ENCODE measurements at places on chromosomes 11 and 22. TPM values are rescaled to one million over a fixed set of nuclear protein-coding genes. Genes with fewer than 3 reads are reported as not detected.

DNA sequence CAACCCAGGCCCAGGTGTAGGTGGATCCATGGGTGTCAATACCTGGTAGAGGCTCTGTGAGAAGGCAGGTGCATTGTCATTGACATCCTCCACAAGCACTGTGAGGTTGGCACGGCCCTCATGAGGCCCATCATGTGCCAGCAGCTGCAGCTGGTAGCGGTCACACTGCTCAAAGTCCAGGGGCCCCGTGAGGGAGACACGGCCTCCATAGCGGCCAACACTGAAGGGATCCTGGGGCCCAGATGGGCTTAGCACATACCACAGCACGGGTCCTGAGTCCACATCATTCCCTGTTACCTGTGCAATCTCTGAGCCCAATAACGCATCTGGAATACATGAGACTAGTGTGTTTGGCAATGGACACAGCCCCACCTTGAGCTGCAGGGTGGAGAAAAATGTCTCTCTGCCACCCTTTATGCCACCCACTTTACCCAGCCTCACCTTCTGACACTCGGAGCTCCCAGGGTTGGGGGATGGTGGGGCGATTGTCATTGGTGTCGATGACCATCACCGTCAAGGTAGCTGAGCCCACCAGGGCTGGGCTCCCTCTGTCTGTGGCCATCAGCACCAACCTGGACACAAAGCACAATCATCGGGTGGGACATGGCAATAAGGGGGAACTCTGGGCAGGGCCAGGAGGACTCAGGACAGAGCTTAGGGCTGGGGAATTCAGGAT lies 6.1 kb upstream of the TPP1 start:
- DNase-seq, result no peak

CARD18 gene
- polyA plus RNA-seq, result not detected

- DNase-seq, result no peak
Observed at GRCh38 chr11:112826026-112826425, 135.2 kb upstream of the NCAM1 start.

DNA sequence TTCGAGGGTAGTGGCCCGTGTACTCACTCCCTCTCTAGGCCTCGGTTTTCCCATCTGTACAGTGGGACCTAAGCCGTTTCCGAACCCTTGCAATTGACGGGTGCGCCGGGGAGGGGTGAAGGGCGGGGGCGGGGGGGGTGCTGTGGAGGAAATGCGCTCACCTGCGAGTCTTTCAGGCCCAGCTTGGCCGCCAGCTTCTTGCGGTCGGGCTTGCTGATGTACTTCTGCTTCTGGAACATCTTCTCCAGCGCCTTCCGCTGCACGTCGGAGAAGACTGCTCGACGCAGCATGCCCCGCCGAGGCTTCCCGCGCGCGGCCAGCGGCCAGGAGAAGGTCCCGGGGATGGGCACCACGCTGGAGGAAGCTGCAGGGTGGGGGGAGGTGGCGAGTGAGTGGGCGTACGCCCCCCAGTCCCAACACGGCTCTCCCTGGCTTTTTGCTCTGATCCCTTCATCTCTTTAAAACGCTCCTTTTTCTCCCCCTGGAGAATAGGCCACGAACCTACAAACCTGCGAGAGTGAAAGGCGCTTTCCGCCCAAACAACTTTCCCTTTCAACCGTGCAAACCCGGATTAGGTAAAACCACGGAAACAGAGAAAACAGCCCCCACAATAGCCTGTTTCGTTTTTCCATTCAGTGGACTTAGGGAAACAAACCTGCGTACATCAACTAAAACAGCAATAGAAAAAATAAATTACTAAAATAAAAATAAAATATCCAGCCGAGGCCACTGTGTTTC lies 3.2 kb downstream of the DBX1 start:
- no peak for DNase-seq

AGBL2 gene
- 0.08 TPM for polyA plus RNA-seq

DNA sequence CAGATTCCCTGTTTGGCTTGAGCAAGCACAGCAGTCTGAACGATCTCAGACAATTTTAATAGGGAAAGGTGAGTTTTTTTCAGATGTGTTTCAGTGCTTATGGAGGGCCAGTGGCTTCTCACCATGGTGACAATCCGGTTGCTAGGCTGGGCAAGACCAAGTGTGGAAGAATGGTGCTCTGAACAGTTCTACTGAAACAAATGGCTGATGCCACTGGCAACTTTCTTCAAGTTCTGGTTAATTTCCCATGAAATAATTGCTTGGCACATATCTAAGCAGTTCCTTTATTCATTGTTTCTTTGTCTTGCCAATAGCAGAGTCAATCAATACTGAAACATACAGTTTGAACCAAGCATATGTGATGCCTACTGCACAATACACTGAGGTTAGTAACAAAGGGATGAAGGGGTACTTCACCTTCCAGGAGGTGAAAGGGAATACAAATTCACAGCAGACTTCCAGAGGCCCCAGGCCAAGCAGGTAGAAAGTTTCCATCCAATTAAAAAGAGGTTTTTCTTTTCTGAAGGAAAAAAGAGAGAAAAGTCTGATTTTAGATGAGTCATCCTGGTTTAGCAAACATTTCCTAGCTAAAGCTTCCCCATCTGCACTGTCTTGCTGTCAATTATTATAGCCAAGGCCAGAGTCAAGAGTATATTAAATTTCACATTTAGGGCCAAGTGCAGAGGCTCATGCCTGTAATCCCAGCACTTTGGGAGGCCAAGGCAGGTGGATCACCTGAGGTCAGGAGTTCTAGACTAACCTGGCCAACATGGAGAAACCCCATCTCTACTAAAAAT lies 21.2 kb upstream of the NDUFC2 start:
- DNase-seq, result no peak

WBP2NL gene
- polyA plus RNA-seq, result 0.08 TPM

DNA sequence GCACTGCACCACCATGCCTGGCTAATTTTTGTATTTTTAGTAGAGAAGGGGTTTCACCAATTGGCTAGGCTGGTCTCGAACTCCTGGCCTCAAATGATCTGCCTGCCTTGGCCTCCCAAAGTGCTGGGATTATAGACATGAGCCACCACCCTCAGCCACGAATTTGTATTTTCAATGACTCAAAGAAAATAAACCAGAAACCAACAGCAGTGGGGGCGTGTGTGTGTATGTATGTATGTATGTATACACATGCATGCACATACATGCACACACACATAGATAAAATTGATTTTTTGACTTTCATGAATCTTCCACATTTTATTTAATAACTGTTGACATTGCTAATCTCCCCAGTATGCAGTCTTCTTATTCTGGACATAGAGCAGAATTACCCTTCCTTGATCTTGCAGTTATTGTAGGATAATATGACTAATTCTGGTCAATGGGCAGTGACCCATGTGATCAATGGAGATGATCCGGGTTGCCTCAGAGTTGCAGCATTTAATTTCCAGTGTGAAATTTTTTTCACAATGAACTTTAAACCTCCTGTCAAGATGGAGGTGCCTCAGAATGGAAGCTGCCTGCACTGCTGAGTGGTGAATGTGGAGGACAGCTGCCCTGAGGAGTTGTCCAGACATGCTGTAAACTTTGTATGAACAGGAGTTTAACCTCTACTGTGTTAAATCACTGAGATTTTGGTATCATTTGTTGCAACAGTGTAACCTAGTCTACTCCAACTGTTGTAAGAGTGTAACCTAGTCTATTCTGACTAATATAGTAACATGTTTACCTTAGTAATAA lies 12.8 kb upstream of the PTPN5 start:
- no peak for DNase-seq

DNA sequence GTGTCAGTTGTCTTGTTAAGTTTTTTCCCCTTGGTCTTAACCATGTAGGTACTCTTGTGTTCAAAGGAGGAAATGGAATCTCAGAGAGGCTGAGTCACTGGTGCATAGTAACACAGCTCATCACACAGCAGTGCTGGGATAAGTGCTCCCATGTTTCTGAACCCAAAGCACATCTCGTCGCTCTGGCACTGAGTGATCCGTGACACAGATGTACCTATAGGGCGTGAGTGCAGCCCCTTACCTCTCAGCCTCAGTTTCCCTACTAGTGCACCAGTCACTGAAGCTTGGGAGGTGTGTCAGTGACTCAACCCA lies 234.0 kb downstream of the ST3GAL4 start:
- no peak for DNase-seq

HYLS1 gene
- polyA plus RNA-seq, result 3.7 TPM

DNA sequence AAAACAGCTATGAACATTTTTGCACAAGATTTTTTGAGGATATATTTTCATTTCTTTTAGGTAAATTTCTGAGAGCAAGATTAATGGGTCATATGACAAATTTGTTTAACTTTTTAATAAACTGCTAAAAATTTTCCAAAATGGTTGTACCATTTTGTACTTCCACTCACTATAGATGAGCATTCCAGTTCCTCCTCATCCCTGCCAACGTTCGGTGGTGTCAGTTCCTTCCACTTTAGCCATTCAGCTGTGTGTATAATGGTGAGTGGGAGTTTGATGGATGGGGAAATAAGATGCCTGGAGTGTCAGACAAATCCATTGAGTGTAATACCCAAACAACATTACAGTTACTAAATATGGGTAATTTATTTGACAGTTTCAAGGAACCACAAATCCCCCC lies 49.7 kb downstream of the MIAT start:
- DNase-seq, result no peak

DNA sequence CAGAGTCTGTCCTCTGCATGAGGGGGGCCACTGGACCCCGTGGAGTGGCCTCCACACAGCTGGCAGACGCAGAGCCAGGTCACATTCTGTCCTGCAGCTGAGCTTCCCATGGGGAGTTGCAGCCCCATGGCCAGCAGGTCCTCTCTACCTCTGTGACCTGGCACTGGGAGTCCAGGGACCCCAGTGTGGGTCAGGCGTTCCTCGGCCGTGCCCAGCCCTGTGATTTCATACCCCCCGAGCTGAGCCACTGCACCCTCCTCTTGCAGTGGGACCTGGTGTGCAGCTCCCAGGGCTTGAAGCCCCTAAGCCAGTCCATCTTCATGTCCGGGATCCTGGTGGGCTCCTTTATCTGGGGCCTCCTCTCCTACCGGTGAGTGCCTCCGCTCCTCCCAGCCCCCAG lies 32.2 kb upstream of the SLC22A12 start:
- no peak for DNase-seq

- no peak for DNase-seq
Observed at GRCh38 chr22:42970029-42970428, 44.9 kb downstream of the PACSIN2 start.

DNA sequence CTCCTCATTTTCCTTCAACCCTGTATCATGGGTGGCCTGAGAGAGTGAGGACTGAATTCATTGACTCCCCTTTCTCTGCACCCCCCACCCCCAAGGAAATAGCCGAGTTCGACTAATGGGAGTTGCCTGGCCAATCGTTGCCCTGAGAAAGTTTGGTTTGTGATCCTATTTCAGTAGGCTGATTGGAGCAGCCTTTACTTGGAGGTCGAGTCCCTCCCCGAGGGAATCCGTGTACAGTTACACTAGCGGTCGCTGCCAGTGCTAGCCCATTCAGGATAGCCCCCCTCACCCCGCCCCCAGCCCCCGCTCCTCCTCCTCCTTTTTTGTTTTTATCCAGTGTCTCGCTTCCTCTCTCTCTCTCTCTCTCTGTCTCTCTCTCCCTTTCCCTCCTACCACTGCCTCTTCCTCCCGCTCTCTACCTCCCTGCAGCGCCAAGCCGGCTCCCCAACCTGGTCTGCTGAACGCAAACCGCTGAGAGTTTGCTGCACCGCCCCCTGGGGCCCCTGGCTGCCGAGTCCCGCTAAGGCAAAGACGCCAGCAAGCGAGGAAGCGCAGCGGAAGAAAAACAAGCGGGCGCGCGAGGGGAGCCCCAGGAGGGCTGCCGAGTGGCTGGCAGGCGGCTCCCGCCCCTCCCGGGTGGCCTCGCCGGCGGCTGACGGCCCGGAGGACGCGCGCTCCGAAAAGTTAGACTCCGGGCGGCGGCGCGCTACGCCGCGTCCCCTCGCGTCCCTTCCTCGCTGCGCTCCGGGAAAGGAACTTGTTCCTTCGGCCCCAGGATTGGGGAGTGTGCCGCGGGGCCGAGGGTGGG lies at the start of gene GRAMD1B:
GRAMD1B (plus strand) TSS at position 357 of the 808 bp plus-strand sequence. CDS start 524 bp downstream, outside the sequence.
- DNase-seq, result peak; percentile 66

- no peak for DNase-seq
Observed at GRCh38 chr11:94791216-94791889, 23.2 kb downstream of the AMOTL1 start.

GRCh38 chr22:19448739-19449421 lies 1.4 kb upstream of the C22orf39 start:
- no peak for DNase-seq

MPST gene
- polyA plus RNA-seq, result 185 TPM

DNA sequence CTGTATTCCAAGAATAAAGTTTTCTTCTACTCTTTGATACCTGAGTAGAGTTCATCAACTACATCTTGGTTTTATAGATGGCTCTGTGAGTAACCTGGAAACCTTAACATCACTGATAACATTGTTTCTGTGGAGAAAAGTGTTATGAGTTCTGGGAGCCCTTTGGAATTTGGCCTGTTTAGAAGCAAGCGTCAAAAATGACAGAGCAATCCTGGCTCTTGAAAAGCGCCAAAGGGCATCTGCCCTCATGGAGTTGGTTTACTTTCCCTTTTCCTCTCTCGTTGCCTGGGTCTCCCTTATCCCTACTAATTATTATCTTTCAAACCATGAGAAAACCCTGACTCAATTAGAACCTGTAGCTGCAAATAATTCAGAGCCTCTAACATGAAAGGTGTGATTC lies 140.1 kb downstream of the DBX1 start:
- peak; percentile 21 for DNase-seq
